ENCODE measurements at places on chromosomes 11 and 22.

DNA sequence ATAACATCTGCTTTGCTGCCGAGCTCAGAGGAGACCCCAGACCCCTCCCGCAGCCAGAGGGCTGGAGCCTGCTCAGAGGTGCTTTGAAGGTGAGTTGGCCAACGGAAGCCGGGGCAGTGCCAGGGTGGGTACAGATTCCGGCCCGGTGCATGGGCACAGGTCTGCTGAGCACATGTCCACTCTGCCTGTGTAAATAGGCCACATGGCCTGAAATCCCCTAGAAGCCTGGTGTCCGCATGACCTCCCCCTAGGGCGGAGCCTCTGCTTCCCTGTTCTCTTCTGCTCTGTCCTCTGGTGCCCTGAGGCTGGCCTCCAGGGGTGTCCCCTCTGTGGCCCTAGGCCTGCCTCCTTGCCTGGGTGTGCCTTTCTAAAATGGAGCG, 19.6 kb upstream of the TXNRD2 start:
- no peak for DNase-seq

- no peak for DNase-seq
Observed at GRCh38 chr11:830295-831117, 2.2 kb upstream of the CD151 start.

DNA sequence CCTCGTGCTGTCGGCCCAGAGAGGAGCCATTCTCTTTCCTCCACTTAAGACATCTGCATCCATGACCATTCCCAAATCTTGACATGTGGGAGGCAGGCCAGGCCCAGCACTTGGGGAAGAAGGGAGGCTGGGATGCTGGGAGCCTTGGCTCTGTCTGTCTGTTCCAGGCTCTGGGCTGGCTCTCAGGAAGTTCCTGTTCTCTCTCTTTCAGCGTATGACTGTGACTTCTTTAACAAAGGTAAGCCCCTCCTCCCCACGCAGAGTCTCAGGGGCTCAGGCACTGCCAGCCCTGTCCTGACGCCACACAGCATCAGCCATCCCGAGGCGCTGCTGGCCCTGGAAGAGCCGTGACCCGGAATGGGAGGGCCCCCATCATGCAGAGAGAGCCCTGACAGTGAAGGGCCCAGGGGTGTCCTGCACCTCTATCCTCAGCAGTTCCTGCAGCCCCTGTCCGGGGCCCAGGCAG, 52.4 kb downstream of the OTOG start:
- DNase-seq: no peak

- no peak for DNase-seq
Observed at GRCh38 chr22:23970201-23970641, 3.5 kb downstream of the DDTL start.

DNA sequence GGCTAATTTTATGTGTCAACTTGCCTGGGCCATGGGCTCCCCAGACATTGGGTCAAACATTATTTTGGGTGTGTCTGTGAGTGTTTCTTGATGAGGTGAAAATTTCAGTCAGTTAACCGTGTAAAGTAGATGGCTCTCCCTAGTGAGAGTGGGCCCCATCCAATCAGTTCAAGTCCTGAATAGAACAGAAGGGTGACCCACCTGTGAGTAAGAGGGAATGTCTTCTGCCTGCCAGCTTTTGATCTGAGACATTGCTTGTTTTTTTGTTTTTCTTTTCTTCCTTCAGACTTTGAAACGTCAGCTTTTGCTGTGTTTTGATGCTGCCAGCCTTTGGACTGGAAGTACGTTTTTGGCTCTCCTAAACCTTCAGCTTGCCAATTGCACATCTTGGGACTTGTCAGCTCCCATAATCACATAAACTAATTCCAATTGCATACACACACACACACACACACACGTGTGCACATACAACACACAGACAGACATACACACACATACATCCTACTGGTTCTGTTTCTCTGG, 300.1 kb downstream of the CNTN5 start:
- DNase-seq: no peak

DNA sequence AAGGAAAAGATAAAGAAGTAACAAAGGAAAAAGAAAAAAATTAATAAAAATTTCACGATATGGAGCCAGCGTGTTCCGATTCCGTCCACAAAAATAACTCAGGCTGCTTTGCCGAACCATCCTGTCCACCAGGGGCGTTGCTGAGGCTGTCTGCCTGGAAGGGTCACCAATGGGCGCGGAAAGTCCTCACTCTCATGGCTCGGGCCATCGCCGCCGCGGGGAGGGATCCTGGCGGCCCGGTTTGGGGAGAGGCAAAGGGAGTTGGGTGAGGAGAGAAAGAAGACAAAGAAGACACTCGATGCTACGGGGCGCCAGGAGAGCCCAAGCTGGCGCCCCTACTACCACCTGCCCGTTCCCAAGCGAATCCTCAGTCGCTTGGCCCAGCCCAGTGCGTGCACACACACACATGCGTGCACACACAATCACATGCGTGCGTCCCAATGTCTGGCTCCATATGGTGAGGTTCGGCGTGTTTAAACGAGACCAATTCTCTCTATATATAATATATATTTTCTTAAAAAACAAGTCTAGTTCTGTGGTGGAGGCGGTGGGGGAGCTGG, 5.6 kb upstream of the PYGM start:
- DNase-seq: no peak

DNA sequence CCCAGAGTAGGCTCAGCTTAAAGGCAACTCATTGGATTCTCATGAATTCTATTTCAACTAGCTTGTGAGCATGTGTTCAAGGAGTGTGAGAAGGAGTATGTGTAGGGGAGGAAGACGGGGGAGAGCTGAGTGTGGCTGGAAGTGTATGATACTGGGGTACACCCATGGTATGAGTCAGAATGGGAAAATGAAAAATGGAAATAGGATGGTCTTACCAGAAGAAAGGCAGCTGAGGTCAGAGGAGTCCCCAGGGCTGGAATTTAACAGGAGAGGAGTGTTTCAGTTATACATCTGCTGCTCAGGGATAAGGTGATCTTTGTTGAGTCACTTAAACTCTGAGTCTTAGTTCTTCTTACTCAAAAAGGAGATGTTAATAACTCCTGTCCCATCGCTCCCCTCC, 6.7 kb upstream of the ADAMTS15 start:
- DNase-seq: no peak

GRCh38 chr22:49370627-49371301, 456.9 kb downstream of the BRD1 start:
- DNase-seq: no peak

DNA sequence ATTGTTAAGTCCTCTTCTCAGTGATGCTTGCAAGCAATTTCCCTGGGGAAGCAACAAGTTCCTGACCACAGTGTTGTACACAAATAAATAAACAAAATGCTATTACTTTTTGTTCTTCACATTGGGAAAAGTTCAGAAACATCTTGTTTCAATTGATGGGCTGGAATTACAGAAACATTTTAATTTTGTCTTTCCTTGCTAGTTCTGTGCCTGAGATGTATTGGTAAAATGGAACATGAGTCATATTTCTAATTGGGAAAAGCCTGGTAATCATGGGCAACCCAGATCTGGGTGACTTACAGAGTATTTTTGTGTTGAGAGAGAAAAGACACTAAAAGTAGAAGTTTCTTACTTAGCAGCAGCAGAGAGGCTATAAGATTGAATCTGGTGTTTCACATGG, 576 bp upstream of the BLID start:
- DNase-seq: no peak

GRCh38 chr11:103870821-103871309, 165.6 kb upstream of the DDI1 start:
- no peak for DNase-seq

GRCh38 chr11:112267188-112267591, 6.5 kb upstream of the PLET1 start:
- DNase-seq: no peak

DNA sequence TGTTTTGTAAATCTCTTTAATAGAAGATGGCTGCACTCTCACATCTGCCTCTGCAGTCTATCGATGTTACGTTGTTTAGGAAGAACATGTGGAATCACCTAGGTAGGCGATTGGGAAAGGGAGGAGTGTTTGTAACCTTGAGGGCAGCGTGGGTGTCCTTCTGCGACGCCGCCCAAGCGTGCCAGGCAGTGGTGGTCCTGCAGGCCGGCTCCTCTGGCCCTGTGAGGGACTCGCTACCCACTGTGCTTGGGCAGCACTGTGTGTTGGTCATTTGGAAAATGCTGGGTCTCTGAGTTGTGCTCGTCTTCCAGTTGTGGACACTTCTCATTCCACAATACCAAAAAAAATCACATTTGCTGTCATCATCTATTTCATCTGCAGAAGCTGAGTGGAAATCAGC, 29.1 kb downstream of the CTTN start:
- DNase-seq: no peak

GRCh38 chr22:40094485-40094884, 83.2 kb upstream of the TNRC6B start:
- no peak for DNase-seq

DNA sequence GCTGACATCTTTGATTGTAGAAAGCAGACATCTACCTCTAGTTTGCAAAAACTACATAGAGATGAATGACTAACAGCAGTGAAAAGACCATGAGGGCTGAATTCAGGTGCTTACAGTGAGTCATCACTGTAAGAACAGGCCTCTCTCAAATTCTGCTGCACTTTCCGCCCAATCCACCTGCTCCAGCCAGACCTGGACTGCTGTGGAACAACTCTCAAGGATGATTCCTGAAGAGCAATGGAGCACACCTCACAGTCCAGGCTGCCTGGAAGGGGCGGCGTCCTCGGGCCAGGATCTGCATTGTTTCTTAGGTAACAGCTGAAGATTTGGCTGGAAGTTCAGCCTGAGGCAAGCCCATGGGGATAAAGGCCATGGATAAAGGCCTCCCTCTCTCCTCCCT, 15.1 kb downstream of the APOL2 start:
- no peak for DNase-seq

DNA sequence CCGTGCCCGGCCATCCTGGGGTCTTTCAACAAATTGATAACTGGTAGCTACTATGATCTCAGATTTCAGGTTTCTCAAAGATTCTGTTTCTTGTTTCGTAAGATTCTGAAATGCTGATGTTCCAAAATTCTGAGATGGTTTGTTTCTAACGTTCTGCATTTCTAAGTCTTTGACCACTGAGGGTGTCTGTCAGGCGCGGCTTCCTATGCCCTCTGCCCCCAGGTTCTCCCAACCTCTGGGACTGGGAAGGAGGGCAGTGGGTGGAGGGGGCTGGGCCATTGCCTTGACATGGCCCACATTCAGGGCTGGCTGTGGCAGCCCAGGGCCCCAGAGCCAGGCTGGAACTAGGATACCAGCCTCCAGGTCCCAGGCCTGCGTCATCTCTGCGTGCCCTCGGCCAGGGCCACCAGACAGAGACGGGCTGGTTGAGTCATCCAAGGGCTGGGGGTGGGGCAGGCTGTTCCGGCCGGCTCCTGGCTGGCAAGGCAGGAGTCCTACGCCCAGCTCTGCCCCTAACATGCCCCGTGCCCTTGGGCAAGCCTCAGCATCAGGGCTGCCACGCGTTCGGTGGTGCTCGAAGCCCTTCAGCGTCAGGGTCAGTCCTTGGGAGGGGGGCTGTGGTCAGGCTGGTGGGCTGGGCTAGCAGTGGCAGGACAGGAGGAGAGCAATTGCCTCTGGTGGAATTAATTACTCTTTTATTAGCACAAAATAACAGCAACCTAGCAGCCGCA, 5.2 kb downstream of the TMEM134 start:
- DNase-seq: no peak

DNA sequence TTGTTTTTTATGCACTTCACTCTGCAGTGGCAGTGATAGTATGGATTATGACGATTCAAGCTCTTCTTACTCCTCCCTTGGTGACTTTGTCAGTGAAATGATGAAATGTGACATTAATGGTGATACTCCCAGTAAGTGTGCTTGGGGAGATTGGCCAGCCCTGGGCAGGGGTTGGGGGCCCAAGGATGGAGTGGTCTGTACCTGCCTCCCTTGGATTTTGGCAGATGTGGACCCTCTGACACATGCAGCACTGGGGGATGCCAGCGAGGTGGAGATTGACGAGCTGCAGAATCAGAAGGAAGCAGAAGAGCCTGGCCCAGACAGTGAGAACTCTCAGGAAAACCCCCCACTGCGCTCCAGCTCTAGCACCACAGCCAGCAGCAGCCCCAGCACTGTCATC, 14.2 kb downstream of the MADD start:
- DNase-seq: no peak

- no peak for DNase-seq
Observed at GRCh38 chr11:1153951-1154493, 3.7 kb upstream of the MUC5AC start.

GRCh38 chr22:28247667-28248363, 328.8 kb upstream of the PITPNB start:
- no peak for DNase-seq

DNA sequence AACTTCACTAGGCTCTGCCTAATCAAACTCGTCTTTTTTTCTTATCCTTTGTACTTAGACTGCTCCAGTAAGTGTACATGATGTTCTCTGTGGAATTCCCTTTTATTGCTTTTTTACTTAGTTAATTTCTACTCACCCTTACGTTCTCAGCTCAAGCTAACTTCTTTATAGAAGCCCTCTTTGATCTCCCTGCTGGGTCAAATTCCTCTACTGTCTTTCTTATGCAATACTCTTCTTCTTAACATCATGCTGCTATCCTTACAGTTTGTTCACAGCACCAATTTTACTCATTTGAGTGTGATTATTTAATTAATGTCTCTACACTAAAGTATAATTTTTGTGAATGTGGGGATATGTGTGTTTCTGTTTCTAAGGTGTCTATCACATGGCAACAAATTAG, 498.3 kb downstream of the CNTN5 start:
- DNase-seq: no peak

- DNase-seq: no peak
Observed at GRCh38 chr11:81644239-81644840, 1089.3 kb downstream of the FAM181B start.

DNA sequence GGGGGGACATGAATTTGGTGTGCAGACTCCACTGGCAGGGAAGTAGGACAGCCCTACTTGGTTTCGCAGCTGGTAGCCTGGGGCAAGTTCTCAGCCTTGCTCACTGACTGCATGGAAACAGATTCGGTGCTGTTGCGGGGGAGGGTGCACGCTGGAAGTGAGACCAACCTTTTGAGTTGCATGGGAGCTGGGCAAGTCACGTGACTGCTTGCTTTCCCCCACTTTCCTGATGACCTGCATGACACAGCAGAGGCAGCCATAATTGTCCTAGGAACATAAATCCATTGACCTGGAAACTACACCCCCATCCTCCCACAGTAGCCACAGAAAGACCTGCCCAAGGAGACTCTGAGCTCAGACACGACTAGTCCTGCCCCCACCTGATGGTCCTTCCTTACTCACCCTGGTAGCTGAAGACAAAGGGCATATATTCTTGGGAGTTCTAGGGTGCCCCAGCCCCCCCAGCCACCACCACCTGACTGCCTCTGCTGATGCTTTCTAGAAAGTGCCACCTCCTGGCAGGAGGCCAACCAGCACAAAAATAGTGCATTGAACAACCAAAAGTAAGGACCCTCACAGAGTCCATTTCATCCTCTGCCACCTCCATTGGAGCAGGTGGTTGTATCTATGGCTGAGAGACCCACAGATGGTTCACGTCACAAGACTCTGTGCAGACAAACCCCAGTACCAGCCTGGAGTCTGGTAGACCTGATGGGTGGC, 4.1 kb upstream of the HBG2 start:
- no peak for DNase-seq

DNA sequence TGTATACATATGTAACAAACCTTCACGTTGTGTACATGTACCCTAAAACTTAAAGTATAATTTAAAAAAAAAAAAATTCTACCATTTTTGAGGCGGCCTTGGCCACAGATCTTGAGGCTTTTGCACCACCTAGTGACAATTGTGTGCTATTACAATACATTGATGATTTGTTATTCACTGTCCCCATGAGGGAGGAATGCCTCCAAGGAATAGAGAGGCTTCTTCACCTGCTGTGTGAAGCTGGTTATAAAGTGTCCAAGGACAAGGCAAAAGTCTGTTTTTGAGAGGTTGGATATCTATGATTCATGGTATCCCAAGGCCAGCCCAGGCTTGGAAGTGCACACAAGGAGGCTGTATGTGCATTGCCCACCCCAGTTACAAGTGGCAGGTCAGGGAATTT, 30.7 kb downstream of the SLC22A25 start:
- no peak for DNase-seq

Measured in activated CD8-positive, alpha-beta memory T cell treated with anti-CD3 and anti-CD28 coated beads for 1 hour (primary cell).